SK-N-DZ (cell line): ENCODE measurements at places on chromosomes 6 and 20.

- DNase-seq: no peak
Observed at GRCh38 chr20:25549843-25550477, 35.4 kb downstream of the NINL start.

DNA sequence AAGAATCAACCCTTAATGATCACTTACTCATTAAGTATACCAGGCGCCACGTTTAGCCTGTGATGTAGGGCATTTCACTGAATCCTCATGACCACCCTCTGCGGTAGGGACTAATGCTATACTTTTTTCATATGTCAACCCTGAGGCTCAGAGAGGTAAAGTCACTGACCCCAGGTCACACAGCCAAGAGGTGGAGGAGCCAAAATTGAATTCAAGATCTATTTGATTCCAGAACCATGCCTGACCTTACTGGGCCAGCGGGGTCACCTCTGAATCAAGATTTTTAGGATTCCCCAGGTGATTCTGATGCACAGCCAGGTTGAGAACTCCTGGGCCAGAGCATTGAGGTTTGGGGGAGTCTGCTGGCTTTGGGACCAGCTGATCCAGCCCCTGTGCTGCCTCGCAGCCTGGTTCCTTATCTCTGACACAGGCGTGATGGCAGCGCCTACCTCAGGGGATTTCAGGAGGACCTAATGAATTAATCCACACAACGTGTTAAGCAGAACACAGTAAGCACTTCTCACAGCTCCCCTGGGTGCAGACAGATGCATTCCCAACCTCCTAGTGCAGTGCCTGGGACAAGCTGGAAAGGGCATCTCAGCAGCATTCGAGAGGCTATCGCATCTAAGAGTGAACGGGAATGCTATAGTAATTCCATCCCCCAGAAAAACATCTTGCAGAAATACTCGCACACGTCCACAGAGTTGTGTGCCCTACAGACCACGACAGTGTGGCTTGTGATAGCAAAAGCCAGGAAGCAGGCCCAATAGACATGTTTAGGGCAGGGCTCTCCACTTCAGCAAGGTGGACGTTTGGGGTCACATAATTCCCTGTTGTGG lies 101.4 kb upstream of the PTPN1 start:
- no peak for DNase-seq

DNA sequence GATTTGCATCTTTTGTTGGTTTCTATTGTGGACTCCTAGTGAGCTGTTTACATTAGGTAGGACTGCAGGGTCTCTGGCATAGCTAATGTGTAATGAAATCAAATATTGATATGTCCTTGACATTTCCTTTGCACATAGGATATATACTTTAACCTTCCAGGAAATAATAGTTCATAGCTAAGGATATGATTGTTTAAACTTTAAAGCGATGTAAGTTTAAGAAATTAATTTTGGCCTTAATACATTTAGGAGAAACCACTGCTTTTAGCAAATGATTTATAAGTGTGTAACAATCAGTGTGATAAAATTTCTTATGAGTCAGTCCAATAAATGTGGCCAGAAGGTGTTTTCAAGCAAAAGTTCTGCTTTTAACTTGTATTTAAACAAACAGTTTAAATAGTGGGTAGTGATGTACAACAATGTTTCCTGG lies 171.8 kb downstream of the HS3ST5 start:
- DNase-seq: no peak

GRCh38 chr6:3282476-3283236 lies 23.9 kb downstream of the PSMG4 start:
- DNase-seq: no peak

- no peak for DNase-seq
Observed at GRCh38 chr6:1381481-1382330, 7.7 kb upstream of the FOXF2 start.
